ENCODE measurements at places on chromosomes 7 and 10. TPM values are rescaled to one million over a fixed set of nuclear protein-coding genes. Genes with fewer than 3 reads are reported as not detected.

The NKX1-2 gene
- total RNA-seq = 0.03 TPM

The AKR1C8 gene
- total RNA-seq = not detected

The MYO1G gene
- 0.21 TPM for total RNA-seq

The AGR3 gene
- total RNA-seq = not detected

The ZNF655 gene
- total RNA-seq = 54.1 TPM

The GHRHR gene
- not detected for total RNA-seq

The SLC26A3 gene
- not detected for total RNA-seq

The PRKAR1B gene
- 32.2 TPM for total RNA-seq

The TUBB8 gene
- 0.22 TPM for total RNA-seq

The DMTF1 gene
- 14.7 TPM for total RNA-seq

The CC2D2B gene
- total RNA-seq = not detected

The HOXA13 gene
- 2.0 TPM for total RNA-seq

The EGR2 gene
- total RNA-seq = 0.21 TPM

The HABP2 gene
- total RNA-seq = 0.18 TPM

The NME8 gene
- total RNA-seq = not detected

The MYOF gene
- total RNA-seq = 215 TPM

The HOXA2 gene
- total RNA-seq = 0.81 TPM

The MYO3A gene
- total RNA-seq = not detected

The GPR141 gene
- not detected for total RNA-seq

The NODAL gene
- total RNA-seq = not detected

The CFAP70 gene
- 0.18 TPM for total RNA-seq

The VSTM4 gene
- 0.39 TPM for total RNA-seq
